Hepatic stellate cell (primary cell): ENCODE measurements at places on chromosomes 2 and 18.

DNA sequence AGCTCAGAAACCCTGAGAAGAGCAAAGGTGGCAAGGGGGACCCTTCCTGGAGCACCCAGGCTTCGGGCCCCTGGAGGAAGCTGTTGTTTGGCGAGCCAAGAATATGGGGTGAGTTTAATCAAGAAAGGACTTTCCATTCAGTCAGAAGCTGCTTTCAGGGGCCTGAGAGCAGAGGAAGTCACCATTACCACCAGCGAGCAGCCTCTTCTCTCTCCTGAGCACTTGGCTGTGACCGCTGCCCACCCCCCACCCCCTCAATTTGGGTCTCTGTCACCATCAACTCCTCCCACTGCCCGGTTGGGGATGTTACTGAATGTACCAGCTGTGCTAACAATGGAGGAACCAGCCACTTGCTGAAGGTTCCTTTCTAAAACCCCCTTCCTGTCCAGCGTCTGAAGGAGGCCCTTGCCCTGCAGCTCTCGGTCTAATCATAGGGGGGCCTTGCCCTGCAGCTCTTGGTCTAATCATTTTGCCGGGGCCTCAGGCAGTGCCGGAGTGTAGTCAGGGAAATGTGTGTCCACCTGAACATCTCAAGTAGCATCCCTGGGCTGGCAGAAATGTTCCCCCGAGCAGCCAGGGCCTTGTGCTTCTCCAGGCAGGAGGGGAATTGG is 943 bp downstream of the INPP5D start:
- no peak for DNase-seq

DNA sequence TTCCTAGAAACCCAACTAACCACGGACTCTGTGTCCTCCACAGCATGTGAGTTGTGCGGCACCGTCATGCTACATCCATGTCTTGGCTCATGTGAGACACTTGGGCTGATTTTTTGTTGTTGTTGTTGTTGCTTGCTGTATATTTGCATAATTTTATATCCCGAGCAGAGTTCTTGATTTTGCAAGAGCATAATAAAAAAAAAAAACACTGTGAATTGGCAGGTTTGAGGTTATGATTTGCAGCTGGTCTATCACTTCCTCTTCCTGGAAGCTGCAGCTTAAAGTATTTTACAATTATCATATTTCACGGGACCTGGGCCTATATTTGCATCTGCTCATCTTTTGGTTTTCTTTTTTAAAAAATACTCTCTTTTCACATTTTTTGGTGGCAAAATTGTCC is 142.3 kb upstream of the NRP2 start:
- no peak for DNase-seq

DNA sequence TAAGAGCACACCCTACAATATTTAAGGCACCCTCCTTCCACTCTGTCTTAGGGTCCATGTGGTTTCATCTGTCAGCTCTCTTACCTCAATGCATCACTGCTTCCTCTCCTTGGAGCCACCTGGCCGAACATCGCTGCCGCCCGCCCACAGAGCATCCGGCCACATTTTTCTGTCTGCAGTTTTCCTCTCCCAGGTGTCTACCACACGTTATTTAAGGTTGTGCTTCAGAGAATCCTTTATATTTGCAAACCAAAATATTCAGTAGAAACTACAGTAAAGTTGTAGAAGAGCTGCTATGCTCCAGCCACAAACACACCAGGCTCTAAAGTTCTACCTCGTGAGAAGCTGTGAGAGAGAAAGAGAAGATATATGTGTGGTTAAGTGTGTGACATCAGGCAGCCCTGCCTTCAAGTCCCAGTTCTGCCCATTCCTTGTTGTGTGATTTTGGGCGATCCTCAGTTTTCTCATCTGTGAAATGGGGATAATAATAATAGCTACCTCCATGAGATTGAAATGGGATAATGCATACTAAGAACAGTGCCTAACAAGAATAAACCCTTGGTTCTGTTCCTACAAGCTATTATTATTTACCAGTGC is 4.9 kb upstream of the STK17B start:
- DNase-seq: no peak

DNA sequence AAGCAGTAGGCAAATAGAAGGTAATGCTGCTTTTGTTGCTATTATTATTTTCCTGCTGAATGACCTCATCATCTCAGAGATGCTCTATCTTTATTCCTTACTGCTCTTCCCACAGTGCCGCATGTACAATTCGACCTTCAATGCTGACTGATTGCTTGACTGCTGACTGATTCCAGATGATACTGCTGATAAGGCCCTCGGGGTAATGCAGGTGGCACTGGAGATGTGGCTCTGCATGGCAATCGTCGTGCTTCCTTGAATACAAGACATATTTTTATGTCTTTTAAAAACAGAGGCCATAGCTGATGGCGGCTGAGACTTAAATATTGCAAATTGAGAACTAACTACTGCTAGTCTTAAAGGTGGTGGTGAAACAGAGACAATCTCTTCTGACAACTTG is 146.6 kb downstream of the LOXHD1 start:
- DNase-seq: no peak

GRCh38 chr2:174826051-174826450 is 61.8 kb upstream of the CHRNA1 start:
- DNase-seq: no peak

GRCh38 chr2:57199663-57200062 is 846.9 kb upstream of the VRK2 start:
- no peak for DNase-seq

DNA sequence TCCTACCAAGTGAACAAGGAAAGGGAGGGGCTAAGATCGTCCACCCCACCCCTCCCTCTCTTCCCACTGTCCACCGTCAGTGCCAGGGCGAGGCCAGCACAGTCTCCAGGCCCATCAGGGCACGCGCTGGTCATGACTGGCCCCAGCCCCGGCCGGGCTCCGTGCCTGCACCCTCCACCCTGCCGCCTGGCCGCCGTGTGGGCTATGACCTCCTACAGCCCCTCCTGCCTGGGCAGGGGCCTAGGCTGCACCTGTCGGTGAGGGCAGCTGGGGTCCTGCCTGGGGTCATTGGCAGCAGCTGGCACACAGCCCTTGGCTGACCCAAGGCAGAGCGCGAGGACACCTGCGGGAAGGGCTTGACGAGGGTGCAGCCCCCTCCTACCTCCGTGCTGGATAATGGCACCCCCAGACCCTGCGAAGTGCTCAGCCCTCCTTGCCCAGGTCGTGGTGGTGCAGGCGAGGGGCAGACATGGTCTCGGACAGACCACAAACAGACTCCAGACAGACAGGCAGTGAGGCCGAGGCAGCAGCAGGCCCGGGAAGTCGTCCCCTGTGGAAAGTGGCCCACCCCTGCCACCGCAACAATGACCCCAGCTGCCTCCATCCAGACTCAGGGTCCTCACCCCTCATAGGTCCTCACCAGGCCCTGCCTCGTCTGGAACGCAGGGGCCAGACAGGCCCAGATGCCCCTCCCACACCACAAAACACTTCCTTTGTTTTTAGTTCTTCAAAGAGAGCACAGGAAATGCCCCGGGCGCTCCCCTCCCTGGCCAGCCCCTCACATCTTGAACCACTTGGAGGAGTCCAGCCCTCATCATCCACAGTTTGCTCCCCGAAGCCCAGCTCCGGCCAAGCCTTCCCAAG is 43.1 kb upstream of the GPC1 start:
- DNase-seq: no peak

DNA sequence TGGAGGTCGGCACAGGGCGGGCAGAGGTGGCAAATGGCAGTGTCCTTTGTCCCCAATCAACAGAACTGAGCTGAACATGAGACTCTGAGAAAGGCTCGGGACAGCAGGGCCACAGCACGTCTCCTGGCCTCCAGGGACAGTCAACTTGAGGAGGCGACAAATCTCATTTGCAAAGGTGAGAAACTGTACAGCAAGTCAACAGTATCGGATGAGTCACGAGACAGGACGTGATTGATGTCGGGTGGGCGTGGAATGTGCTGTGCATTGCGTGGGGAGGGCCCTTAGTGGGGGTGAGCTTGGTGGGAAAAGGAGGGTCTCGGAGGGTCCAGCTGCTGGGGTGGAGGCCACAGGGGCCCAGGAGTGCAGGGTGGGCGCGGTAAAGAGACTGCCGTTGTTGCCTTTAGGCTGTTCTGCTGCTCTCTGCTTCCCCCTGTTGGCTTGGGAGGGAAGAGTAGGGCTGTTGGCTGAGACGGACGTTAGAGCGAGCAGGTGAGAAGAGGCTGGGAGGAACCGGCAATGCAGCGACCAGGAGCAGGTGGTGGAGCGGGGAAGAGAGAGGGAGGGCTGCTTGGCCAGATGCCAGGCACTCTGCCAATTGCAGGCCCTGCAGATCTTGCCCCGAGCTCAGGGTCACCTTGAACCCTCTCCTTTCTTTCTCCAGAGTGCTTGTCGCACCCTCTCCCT is 164.3 kb downstream of the BCL2 start:
- no peak for DNase-seq

- no peak for DNase-seq
Observed at GRCh38 chr18:4267641-4268040, 187.5 kb downstream of the DLGAP1 start.

GRCh38 chr2:174025271-174026121 is 60.3 kb upstream of the SP3 start:
- DNase-seq: peak; percentile 49

DNA sequence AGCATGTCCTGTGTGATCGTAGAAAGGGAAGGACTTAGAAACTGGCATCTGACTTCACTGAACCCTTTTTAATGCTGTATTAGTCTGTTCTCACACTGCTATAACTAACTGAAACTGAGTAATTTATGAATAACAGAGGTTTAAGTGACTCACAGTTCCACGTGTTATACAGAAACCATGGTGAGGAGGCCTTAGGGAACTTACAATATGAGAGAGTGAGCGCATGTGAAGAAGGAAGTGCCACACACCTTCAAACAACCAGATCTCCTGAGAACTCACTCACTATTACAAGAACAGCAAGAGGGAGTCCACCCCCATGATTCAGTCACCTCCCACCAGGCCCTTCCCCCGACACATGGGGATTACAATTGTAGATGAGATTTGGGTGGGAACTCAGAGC is 811.3 kb downstream of the CPS1 start:
- no peak for DNase-seq
